Stimulated activated CD8-positive, alpha-beta memory T cell treated with anti-CD3 and anti-CD28 coated beads, Interleukin-2, amount 100 ng/mL, for 1 hour (primary cell): ENCODE measurements at places on chromosomes 2 and 18.

DNA sequence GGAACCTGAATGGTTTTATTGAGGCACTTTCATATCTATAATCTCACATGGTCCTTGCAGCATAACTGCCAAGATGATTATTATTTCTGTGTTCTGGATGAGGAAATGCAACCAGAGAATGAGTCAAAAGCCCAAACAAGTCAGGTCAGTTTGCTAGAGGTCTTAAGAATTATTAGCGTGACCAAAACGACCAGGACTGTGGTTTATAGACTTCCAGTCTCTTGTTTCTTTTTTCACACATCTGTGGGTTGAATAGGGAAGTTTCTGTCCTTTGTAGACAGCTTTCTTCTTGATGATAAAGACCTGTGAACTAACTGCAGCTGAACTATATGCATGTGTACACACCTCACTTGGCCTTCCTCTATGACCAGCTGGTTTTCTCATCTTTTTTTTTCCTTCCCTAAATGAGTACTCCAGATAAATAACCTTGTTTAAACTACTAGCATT lies 13.9 kb downstream of the ADAM23 start:
- no peak for DNase-seq

DNA sequence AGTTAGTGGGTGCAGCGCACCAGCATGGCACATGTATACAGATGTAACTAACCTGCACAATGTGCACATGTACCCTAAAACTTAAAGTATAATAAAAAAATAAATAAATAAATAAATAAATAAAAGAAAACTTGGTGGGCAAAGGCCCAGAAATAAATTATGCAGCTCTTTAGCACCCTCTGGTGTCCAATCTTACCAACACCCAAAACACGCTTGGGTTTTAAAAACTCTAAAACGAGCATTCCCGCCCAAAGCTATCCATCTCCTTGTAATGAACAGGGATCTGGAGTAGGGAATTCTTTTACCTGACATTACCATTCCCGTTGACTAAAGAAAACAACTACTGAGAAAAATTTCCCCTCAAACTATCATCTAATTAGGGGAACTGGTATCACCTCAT lies 2005.9 kb upstream of the CELF4 start:
- DNase-seq, result no peak

- DNase-seq, result no peak
These were observed 47.7 kb downstream of the MYOM1 start for GRCh38 chr18:3172097-3172496.

GRCh38 chr2:239073270-239073669 lies 225.4 kb downstream of the TWIST2 start:
- no peak for DNase-seq

DNA sequence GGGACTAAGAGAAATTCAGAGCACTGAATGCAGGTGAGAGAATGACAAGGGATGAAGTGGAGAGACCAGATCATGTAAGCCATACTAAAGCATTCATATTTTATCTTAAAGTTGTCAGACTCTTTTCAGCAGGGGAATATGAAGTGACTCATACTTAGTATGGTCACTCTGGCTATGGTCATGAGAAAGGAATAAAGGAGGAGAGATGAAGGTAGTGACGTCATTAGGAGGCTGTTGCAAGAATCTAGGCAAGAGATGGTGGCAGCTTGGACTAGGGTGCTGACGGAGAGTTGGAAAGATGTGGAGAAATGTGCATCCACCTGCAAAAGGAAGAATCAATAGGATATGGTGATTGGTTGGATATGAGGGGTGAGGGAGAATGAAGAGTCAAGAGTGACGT lies 203.2 kb upstream of the ACVR2A start:
- DNase-seq, result no peak
